ENCODE measurements at places on chromosomes 5 and 9.

- DNase-seq, result no peak
These were observed 66.9 kb downstream of the USP20 start for GRCh38 chr9:129901993-129902739.

GRCh38 chr5:174910245-174910737 is 185.9 kb downstream of the MSX2 start:
- DNase-seq, result peak; percentile 28

DNA sequence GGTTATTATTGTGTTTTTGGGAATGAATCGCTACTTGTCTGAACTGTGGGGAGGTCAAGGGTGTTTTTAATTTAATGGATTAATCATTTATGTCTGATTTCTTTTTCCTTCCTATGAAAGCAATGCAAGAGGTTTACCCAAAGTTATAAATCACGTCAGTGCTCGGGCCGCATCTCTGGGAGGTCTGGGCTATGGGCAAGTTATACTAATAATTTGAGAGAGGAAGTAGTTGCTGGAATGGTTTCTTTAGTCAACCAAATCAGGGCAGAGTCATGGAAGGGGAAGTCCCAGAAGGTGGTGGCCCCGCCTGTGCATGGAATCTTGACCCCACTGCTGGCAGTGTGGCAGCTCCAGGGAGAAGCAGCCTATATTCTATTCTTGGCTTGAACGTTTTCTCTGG is 180.2 kb downstream of the HSPA4 start:
- DNase-seq, result no peak

GRCh38 chr9:136192289-136193126 is 12.4 kb downstream of the LHX3 start:
- DNase-seq, result no peak

GRCh38 chr5:104345222-104346016 is 782.8 kb upstream of the NUDT12 start:
- no peak for DNase-seq

DNA sequence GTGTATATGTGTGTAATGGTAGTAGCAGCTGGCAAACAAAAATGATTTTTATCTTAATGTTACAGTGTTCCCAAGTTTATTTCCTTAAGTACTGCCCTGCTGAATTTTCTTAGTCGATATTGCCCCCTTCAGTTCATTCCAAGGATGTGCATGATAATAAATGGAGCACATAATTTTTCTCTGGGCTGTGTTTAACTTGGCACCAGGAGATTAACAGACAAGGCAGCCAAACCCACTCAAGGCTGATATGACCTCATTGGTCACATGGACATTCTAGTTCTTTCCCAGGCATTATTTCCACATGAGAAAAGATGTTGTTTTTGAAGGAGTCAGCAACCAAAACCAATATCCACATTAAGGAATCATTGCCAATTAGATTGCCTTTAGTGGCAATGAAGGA is 61.8 kb downstream of the COX7C start:
- no peak for DNase-seq

- DNase-seq, result no peak
These were observed 29.7 kb downstream of the SLC28A3 start for GRCh38 chr9:84310883-84311282.

GRCh38 chr9:6426117-6426516 is 13.1 kb downstream of the UHRF2 start:
- no peak for DNase-seq

DNA sequence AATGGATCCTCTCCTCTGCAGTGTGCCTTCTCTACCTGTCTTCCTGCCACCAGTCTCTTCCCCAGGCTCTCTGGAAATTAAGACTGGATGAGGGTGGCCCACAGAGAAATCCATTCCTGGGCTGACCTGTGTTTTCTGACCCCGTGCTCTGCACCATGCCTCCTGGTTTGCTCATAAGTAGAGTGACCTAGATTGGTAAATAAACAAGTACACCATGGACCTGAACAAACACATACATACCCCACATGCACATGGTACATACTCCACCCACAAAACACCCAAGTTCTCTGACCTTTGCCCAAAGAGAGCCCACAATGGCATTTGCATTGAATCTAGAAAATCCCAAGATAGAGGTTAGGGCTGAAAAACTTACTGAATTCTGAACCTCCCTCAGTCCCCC is 77.5 kb upstream of the PLPP6 start:
- DNase-seq, result no peak

GRCh38 chr9:127093319-127094020 is 29.0 kb downstream of the ANGPTL2 start:
- DNase-seq, result no peak

GRCh38 chr5:81856948-81857928 is 106.3 kb upstream of the SSBP2 start:
- DNase-seq, result no peak

DNA sequence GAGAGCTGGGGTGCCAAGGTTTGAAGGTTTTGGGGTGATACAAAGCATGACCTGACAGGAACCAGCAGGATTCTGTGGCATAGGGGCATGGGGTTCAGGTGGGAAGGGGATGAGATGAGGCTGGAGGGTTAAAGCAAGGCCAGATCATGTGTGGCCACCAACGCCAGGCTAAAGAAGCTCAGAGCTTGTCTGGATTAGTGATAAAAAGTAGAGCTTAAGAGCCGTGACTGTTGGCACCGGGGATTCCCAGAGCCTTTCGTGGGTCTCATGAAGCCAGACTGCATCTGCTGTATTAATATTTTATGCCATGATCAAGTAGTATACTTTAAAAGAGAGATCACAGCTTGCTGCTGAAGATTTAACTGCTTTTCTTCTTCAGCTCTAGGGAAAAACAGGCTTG is 8.5 kb upstream of the GSN start:
- no peak for DNase-seq

DNA sequence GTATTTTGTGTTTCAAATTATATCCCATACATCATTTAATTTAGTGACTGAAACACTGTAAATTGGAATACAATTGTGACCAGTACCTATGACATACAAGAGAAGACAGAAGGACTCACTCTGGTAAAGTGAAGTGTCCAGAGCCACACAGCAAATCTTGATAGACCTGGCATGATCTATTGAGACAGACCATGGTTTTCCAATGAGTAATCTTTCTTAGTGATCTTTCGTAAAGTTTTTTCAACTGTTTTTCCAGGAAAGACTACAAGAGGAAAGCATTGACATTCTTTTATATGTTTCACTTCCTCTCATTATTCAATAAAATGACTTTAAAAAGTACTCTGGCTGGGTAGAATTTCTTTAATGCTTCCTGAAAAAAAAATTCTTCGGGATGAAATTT is 43.3 kb upstream of the ALDH1A1 start:
- DNase-seq, result no peak

DNA sequence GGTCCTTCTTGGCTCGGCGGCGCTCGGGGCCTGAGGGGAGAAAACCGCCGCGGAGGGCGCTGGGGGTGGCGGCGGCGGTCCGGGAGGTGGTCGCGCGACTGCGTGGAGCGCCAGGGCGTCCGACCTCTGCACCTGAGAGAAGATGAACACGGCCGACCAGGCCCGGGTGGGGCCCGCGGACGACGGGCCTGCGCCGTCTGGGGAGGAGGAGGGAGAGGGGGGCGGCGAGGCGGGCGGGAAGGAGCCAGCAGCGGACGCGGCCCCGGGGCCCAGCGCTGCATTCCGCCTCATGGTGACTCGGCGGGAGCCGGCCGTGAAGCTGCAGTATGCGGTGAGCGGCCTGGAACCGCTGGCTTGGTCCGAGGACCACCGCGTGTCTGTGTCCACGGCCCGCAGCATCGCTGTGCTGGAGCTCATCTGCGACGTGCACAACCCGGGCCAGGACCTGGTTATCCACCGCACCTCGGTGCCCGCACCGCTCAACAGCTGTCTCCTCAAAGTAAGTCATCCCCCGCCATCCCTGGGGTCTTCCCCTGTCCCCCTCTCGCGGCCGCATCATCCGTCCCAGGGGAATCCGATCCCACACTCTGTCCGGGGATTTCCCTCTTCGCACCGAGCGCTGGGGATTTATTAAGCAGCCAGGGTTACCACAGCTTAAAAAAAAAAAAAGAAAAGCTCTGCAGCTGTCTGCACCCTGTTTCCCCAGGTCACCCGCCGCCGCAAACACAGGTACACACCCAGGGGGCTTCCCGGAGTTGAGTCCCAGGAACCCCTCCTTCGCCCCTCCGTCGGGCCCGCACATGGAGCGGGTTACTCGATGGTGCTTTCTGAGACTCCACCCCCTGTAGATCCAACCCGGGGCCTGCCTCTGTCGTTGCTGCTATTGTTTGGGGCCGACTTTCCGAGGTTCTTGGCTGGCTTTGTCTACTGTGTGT is at the start of gene GTF3C4:
Gene GTF3C4, plus strand, starts transcription at position 8 of the 935 bp plus-strand sequence. Its CDS starts 135 bp downstream, at position 143.
- peak; percentile 27 for DNase-seq

DNA sequence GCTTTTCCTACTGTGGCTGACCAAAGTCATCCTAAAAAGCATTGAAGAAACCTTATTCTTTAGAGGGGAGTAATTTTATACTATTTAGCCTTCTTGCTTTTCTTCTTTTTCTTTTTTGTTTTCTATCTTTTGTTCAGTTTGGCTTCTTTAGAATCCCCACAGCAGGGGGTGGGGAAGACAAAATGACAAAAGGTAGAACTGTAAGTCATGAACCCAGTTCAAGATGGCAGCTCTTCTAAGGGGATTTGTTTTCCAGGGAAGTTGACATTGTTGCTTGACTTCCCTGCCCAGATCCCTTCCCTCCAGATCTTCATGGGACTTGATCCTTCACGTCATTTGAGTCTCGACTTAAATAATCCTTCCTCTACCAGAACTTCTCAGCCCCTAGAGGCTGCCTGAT is 692.4 kb upstream of the DMAC1 start:
- no peak for DNase-seq

- no peak for DNase-seq
These were observed 358.0 kb downstream of the ENC1 start for GRCh38 chr5:74282490-74282889.

DNA sequence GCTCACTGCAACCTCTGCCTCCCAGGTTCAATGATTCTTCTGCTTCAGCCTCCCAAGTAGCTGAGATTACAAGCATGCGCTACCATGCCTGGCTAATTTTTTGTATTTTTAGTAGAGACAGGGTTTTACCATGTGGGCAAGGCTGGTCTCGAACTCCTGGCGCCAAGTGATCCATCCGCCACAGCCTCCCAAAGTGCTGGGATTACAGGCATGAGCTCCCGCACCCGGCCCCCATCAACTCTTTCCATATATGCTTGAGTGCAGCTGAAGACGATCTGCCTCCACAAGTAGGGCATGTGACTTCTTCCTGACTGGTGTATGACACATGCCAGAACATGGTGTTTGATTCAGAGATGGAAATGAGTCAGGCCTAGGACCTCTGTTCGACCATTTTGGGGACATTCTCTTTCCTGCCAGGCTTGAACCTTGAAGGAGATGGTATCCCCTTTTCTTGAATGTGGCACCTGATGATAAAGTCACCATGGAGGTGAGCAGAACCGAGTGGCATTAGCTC is 7.5 kb upstream of the CNOT6 start:
- no peak for DNase-seq

DNA sequence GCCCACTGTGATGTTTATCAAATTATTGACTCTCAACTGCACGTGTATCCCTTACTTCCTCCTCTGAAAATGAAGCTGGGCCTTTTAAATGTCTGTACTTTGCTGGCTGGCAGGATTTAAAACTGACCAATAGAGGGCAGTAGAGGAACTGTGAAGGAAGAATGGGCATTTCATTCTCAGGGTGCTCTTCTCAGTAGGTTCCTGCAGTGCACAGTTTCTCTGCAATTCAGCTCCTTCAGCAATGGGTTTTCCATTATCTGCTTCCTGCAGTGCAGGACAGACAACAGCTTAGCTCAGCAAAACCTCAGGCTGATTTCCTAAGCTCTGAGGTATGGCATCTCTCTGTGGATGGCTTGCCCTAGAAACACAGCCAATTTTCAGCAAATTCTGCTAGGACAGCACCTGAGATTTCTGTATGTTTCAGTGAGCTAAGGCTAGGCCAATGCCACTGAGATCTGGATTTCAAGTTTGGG is 298.4 kb upstream of the PRDM9 start:
- no peak for DNase-seq

GRCh38 chr5:34584165-34584564 is 72.0 kb upstream of the RAI14 start:
- no peak for DNase-seq

- DNase-seq, result no peak
These were observed 225.3 kb upstream of the TLE4 start for GRCh38 chr9:79346350-79347020.

DNA sequence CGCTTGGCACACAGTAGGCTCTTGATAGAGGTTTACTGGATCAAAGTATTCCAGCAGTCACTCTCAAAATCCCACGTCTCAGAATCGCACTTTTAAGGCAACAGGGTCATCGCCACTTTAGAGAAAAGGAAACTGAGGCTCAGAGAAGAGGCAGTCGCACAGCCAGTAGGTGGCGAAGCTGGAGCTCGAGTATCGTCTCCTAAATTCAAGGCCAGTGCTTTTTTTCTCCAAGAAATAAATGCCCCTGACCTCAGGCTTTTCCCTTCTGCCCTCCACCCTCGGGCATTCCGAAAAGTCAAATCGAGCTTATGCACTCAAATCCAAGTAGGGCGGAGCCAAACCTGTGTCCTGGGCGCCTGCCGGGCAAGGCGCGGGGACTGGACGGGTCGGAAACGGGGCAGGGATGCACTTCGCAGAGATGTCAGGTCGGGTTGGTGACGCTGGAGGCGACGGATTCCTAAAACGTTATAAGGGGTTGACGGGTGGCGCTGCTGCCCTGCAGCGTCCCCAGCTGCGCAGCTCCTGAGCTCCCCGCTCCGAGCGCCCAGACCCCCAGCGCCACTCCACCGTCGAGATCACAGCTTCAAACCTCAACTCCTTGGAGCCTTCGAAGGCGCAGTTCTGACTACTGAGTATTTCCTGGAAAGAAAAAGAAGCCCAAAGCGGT is 4.7 kb upstream of the FOXB2 start:
- no peak for DNase-seq

DNA sequence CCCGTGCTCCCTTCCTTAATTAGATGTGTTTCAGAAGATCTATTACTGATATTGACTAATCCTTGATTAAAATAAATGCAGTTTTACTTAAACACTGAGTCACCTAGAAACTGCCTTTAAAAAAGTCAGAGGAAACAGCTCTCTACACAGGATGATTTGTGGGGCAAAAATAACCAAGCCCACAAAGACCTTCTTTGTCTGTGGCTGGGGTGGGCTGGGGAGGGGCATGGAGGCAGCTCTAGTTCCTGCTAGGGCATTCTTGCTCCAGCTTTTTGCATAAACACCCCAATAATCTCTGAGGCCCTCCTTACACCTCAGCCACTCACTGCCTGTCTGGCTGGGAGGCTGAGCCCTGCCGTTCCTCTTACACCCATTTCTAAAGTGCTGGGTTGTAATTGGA is 227.6 kb upstream of the DAP start:
- DNase-seq, result no peak

- DNase-seq, result no peak
These were observed 38.0 kb upstream of the TENT2 start for GRCh38 chr5:79573983-79574890.

DNA sequence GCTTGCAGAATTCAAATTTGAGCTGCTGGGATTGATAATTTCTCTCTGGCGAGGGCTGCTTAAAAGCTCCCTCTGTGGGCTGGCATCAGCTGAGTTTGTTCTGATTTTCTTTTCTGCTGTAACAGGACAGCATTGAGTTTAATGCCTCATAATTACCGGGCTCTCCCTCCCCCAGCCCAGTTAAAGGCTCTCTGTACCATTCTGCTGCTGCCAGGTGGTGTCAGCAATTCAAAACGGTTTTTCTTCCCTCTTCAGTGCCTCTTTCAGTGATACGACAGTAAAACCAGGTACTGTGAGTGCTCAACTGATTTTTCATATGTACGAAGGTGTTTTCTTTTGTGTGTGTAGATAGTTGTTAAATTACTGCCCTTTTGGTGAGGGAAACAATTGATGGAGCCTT is 509.3 kb upstream of the CTNND2 start:
- DNase-seq, result no peak
